ENCODE measurements at places on chromosomes 3 and 15. TPM values are rescaled to one million over a fixed set of nuclear protein-coding genes. Genes with fewer than 3 reads are reported as not detected.

POPDC2 gene
- total RNA-seq, result 0.23 TPM

FAM81A gene
- total RNA-seq, result 13.1 TPM

CLDN1 gene
- 18.2 TPM for total RNA-seq

GOLGA6L2 gene
- not detected for total RNA-seq

OCA2 gene
- total RNA-seq, result 0.48 TPM

PSTPIP1 gene
- 0.25 TPM for total RNA-seq

HRG gene
- total RNA-seq, result not detected

GADL1 gene
- total RNA-seq, result not detected

CXCR6 gene
- total RNA-seq, result not detected

GOLGA8M gene
- total RNA-seq, result not detected

ZNF620 gene
- total RNA-seq, result 2.0 TPM
